Neural crest cell (in vitro differentiated cells): ENCODE measurements at places on chromosomes 13 and 19.

GRCh38 chr19:53847555-53847954 is 20.1 kb upstream of the MYADM start:
- H3K27me3 ChIP-seq, result peaks cover 9% of the 10 kb centered on the region
- H3K36me3 ChIP-seq, result no peaks in the 10 kb centered on the region
- no peak overlapping the region for H3K4me3 ChIP-seq
- DNase-seq, result no peak

DNA sequence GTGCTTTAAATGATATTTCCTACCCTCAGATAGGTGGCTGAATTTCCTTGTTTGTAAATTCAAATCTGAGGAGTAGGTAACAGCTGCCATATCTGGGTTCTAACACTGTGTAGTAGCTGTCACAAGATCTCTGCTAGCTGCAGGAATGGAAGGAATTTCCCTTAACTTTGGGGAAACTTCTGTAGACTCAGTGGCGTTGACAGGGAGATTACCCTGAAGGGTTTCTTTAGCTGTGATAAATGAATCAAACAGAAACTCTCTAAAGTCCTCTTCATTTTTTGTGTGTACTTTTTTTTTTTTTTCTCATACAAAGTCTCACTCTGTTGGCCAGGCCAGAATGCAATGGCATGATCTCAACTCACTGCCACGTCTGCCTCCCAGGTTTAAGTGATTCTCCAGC is 5.3 kb upstream of the EPSTI1 start:
- DNase-seq, result no peak
- H3K36me3 ChIP-seq, result no peaks in the 10 kb centered on the region
- H3K4me1 ChIP-seq, result peaks cover 1% of the 10 kb centered on the region
- H3K4me3 ChIP-seq, result no peak overlapping the region
- H3K27me3 ChIP-seq, result peaks cover 14% of the 10 kb centered on the region
- no peak overlapping the region for H3K27ac ChIP-seq

DNA sequence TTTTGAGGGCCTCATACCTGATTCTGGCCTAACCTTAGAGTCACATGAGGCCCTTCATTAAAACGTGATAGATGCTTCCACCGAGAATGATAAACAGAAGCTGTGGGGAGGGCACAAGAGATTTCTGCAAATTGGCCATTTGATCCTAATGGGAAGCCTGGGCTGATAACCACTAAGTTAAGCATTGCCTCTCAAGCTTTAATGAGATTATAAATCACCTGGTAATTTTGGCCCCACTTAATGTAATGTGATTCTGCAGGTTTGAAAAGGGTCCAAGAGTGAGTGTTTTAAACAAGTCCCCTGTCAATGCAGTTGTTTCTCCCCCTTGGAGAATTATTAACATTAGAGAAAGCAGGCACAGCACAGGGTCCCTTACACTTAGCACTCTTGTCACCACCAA is 42.0 kb downstream of the ZNF486 start:
- no peak overlapping the region for H3K4me3 ChIP-seq
- H3K27ac ChIP-seq, result no peak overlapping the region
- DNase-seq, result no peak
- H3K27me3 ChIP-seq, result no peaks in the 10 kb centered on the region

- no peaks in the 10 kb centered on the region for H3K36me3 ChIP-seq
- no peak overlapping the region for H3K27ac ChIP-seq
- peaks cover 57% of the 10 kb centered on the region for H3K4me1 ChIP-seq
- no peaks in the 10 kb centered on the region for H3K27me3 ChIP-seq
Measured at GRCh38 chr13:110265341-110265681, 41.6 kb downstream of the COL4A1 start.

- peaks cover 29% of the 10 kb centered on the region for H3K4me1 ChIP-seq
- peak overlapping the region; percentile 87 for H3K4me3 ChIP-seq
- H3K36me3 ChIP-seq, result no peaks in the 10 kb centered on the region
Measured at GRCh38 chr19:49512970-49513745, 697 bp downstream of the FCGRT start.

DNA sequence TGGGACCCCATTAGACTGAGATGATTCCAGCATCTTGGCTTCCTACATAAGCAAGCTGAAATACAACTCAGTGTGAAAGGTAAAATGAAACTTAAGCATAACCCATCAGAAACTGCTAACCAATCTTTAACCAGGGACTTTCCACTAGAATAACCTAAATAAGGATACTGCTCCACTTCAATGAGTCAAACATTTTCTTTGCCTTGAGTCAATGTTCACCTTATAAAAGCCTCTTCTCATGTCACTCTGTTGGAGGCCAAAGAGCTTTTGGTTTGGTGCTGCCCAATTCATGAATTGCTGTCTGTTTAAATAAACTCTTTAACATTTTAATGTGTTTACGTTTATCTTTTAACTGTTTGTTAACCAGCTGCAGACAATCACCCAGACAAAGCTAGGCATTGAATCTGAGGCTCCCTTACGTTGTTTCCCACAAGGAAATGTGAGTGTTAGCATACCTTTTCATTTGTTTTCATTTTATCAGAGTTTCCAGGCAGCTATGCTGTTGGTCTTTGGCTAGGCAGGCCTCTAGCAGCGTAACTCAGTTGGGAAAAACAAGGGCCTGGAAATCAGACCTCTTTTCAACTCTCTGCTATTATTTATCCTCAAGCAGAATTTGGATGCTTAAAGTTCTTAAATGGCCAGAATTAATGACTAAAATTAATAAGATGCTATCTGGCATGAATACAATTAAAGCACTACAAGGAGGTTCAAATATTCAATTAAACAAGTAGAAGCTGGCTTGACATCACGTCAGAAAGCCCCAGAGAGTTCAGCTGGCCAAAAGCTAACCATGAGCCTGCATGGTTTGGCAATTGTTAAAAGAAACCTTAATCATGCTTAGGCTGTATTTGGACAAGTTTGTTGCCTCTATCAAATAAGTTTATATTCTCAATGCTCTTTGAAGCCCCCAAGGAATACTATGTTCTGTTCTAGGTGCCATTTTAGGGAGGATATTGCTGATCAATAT is 200.2 kb downstream of the DCLK1 start:
- H3K27ac ChIP-seq, result no peak overlapping the region
- no peak overlapping the region for H3K4me3 ChIP-seq
- H3K27me3 ChIP-seq, result no peaks in the 10 kb centered on the region

DNA sequence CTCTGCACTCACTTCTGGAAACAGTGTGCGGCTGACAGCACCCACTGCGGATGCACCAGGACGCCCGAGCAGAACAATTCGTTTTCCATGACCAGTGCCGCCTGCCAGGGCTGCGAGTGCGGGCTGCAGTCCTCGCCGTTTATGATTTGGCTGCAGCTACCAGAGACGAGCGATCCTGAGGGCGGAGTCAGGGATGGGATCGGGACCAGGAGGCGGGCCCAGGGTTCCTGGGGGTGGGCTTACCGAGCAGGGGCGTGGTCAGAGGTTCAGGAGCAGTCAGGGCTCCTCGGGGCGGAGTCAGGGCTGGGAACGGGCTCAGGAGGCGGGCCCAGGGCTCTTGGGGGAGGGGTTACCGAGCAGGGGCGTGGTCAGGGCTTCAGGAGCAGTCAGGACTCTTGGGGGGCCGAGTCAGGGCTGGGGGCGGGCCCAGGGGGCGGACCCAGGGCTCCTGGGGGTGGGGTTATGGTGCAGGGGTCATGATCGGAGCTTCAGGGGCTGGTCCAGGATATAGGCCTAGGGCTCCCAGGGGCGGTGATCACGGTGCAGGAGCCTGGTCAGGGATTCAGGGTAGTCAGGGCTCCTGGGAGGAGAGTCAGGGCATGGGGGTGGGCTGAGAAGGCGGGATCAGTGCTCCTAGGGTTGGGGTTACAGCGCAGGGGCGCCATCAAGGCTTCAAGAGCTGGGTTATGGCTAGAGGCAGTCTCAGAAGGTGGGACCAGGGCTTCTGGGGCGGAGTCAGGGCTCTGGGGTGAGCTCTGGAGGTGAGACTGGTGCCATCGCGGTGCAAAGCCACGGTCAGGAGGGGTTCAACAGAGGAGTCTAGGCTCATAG is 1.7 kb downstream of the KLK4 start:
- peaks cover 15% of the 10 kb centered on the region for H3K27me3 ChIP-seq
- no peaks in the 10 kb centered on the region for H3K36me3 ChIP-seq
- H3K4me1 ChIP-seq, result peaks cover 4% of the 10 kb centered on the region
- DNase-seq, result peak; percentile 73
- H3K27ac ChIP-seq, result no peak overlapping the region

GRCh38 chr19:17765069-17765618 is 13.9 kb downstream of the FCHO1 start:
- no peak overlapping the region for H3K4me3 ChIP-seq
- H3K4me1 ChIP-seq, result peaks cover 15% of the 10 kb centered on the region

DNA sequence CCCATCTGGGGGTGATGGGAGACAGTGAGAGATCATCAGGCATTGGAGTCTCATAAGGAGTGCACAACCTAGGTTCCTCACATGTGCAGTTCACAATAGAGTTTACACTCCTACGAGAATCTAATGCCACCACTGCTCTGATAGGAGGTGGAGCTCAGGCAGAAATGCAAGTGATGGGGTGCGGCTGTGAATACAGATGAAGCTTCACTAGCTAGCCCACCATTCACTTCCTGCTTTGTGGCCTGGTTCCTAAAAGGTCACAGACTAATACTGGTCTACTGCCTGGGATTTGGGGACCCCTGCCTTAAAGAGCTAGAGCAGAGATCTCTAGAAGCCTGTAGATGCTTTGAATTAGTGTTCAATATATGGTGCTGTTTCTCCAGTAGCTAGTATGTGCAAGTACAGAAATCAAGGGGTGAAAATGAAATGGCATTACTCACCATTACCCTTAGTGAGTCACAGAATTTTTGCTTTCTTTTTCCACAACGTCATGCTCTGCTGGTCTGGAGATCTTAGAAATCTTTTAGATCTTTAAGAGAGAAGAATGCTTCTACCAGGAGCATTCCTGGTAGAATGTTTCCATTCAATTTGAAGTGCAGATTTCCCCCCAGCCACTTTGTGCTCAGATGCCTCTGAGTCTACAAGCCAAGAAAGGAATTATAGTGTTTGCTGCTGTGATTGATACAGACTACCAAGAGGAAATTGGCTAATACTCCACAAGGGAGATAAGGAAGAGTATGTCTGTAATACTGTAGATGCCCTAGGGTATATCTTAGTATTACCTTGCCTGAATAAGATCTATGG is 2301.2 kb downstream of the PCDH9 start:
- no peaks in the 10 kb centered on the region for H3K4me1 ChIP-seq
- no peaks in the 10 kb centered on the region for H3K36me3 ChIP-seq
- no peak for DNase-seq
- no peaks in the 10 kb centered on the region for H3K27me3 ChIP-seq
- H3K4me3 ChIP-seq, result no peak overlapping the region

GRCh38 chr19:20237773-20238623 is 71.0 kb downstream of the ZNF486 start:
- H3K27me3 ChIP-seq, result no peaks in the 10 kb centered on the region
- peak overlapping the region; percentile 100 for H3K27ac ChIP-seq
- DNase-seq, result peak; percentile 73
- peak overlapping the region; percentile 100 for H3K4me3 ChIP-seq
- H3K36me3 ChIP-seq, result peaks cover 20% of the 10 kb centered on the region
- H3K4me1 ChIP-seq, result peaks cover 4% of the 10 kb centered on the region

DNA sequence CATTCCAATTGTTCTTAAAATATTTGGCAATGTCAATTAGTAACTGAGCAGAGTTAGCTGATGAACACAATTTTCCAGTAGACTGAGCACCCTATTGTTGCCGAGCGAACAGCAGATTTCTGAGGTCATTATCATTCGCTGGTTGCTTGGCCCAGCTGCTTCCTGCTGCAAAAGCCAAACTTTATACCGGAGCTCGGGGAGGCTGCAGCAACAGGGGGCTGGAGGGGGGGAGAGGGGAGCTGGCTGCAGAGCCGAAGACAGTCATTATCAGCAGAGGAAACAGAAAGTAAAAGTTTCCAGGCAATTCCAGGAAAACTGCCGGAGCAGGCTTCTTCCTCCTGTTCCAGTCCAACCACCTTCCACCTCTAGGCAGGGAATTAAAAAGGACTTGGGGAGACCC is 77.9 kb downstream of the ZNF536 start:
- peak overlapping the region; percentile 93 for H3K27ac ChIP-seq
- peak; percentile 36 for DNase-seq
- no peaks in the 10 kb centered on the region for H3K27me3 ChIP-seq

DNA sequence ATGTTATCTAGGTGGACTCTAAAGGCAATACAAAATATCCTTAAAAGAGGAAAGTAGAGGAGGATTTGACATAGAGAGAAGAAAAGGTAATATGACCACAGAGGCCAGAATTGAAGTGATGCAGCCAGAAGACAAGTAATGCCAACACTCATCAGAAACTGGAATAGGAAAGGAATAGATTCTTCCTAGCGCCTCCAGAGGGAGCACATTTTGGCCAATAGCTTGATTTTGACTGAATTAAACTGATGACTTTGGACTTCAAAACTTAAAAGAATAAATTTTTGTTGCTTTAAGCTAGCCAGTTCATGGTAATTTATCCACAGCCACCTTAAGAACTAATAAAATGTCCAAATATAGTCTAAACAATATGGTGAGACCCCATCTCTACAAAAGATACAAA is 1921.9 kb downstream of the OLFM4 start:
- H3K4me1 ChIP-seq, result no peaks in the 10 kb centered on the region
- H3K4me3 ChIP-seq, result no peak overlapping the region
- H3K36me3 ChIP-seq, result no peaks in the 10 kb centered on the region
- DNase-seq, result no peak
- no peak overlapping the region for H3K27ac ChIP-seq

- H3K36me3 ChIP-seq, result peaks cover 5% of the 10 kb centered on the region
- DNase-seq, result no peak
- H3K27me3 ChIP-seq, result peaks cover 6% of the 10 kb centered on the region
- no peak overlapping the region for H3K4me3 ChIP-seq
Measured at GRCh38 chr19:3053780-3054179, 8.5 kb downstream of the TLE5 start.

DNA sequence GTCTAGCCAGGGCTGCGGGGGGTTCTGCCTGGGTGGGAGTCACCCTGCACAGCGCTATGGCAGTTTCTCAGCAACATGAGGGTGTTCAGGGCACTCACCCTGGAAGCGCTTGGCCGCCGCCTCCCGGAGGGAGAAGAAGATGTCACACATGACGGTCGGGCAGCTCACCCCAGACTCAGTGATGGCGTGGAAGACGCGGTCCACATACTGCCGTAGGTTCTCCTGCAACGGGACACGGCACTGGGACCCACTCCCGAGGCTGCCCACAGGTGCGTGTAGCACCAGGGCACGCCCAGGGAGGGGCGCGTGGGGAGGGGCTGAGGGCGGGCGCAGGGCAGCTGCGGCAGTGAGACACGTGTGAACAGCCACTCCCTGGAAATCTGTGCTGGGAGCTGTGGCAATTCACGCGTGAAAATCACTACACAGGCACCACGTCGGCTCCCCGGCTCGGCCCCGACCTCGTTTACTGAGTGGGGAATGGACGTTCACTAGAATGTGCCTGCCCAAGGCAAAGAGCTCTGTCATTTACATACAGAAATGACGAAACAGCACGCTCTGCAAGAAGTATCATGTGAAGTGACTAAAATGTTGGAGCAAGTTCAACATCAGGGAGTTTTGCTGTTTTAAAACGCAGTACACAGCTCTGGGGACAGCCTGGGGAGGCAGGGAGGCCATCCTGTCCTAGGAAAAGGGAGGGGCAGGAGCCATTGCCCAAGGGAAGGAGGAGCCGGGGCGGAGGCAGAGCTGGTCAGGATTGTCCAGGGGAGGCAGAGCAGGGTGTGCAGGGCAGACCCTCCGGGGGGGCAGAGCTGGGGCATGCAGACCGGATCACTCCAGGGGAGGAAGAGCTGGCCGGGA is 41.5 kb upstream of the C13orf46 start:
- no peak overlapping the region for H3K4me3 ChIP-seq
- H3K4me1 ChIP-seq, result no peaks in the 10 kb centered on the region
- H3K36me3 ChIP-seq, result peaks cover 6% of the 10 kb centered on the region
- no peaks in the 10 kb centered on the region for H3K27me3 ChIP-seq
